ENCODE measurements at places on chromosomes 7 and 10.

DNA sequence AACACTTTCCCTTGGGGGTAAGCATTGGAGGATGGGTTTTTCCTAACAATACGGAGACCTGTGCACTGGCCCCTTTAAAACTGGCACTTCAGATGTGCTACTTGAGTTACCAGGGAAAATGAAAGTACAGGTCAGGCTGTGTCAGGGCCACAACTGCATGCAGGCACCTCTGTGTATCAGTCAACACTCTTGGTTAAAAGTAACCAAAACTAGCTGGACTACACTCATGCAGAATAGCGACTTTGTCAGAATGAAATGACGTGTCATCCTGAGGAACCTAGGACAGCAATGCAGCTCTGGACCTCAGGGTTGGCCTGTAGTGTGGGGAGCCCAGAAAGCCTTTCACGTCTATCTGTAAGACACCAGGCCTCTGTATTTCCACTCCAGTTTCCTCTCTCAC is 33.8 kb upstream of the SMKR1 start:
- no peak for DNase-seq

GRCh38 chr7:55440040-55440690 is 75.0 kb downstream of the LANCL2 start:
- no peak for DNase-seq

DNA sequence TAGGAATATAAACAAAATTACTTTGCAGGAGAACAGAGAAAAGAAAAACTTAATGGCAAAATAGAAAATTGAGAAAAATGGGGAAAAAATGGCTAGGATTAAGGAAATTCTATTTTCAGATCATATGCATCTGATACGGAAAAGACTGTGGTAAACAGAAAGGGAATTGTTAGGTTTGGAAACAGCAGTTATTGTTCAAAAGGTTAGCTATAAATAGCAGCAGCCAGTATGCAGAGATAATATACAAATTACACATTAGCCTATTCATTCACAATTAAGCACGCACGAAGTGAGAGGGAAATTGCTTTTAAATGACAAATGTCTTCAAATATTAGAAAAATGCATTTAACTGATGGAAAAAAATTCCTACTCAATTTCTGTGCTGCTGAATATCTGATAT is 224.1 kb upstream of the FAM3C start:
- DNase-seq: no peak

- DNase-seq: no peak
Observed at GRCh38 chr10:52252307-52252706, 61.8 kb upstream of the DKK1 start.

DNA sequence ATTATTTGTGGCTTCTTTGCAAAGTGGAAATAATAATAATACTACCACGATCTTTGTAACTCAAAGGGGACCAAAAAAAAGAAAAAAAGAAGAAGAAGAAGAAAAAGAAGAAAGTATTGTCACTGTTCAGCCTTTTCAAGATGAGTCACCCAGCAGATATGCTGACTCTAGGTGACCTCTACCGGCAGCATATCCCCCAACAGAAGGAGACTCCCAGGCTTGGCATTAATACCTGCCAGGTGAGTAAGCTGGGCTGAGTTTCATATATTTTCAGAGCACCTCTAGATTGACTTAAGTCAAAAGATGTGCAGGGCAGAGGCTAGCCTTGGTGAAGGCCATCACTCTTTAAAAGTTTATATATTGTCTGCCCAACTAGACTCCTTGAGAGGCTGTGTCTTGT is 30.4 kb upstream of the GPR26 start:
- DNase-seq: no peak

DNA sequence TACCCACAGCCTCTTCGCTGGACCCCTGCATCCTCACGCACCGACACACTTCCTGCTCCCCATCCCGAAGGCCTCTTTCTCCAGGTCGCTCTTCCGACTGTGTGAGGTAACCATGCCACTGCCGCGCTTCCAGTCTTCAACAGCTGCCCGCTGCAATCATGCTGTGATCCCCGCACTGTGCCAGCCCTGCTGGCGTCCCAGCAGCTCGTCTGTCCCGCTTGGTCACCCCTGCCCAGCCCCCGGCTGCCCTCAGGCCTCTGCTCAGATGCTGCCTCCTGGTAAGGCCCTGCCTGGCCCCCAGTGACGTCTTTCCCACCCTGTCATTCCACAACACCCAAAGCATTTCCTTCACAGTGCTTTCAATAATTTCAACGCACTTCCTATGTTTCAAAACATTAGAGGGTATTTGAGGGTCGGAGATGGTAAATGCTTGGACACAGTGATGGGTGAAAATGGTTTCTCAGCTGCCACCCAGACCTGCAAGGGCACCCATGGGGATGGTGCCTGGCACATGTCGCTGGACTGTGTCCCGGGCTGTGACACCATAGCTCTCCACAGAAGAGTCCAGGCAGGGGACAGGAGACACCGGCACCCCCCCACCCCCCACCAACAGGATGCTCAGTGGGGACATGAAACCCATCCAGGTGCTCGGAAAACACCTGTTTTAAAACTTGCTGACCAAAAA is 125.2 kb downstream of the MAD1L1 start:
- no peak for DNase-seq

GRCh38 chr7:13106513-13106912 is 419.1 kb downstream of the ARL4A start:
- DNase-seq: no peak

- DNase-seq: no peak
Observed at GRCh38 chr7:41698726-41699125, 4.2 kb downstream of the INHBA start.

- no peak for DNase-seq
Observed at GRCh38 chr7:82760831-82761230, 317.3 kb upstream of the CACNA2D1 start.

DNA sequence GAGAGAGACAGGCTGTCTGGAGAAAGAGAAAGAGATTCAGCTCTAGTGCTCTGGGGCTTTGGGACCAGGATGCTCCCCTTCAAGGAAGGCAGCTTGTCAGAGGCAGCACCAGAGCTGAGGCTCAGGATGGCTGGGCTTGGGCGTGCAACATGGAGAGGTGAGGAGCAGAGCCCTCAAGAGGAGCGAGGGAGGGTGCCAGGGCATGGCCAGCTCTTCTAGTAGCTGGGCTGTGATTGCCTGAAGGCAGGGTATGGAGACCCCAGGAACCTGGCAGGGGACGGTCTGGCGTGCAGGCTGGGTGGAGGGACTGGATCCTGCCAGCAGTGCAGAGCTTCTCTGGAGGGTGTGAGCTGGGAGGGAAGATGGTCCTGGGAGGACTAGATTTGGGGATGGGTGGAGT is 40.2 kb downstream of the ANTXRL start:
- no peak for DNase-seq

DNA sequence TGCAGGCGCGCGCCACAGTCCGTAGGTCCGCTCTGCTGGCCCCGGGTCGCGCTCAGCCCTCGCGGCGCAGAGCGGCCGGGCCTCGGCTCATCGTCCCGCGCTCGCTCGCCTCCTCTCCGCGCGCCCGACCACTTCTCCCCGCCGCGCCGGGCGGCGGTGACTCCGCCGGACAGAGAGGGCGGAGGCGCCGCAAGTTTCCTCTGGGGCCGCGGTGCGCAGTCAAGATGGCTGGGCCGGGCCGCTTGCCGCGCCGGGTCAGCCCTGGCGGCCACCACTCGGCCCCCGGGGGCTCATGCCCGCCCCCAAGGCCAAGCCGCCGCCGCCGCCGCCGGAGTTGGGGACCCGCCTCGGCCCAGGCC is 441 bp downstream of the FZD8 start:
- DNase-seq: no peak

GRCh38 chr7:158123214-158123613 is 464.4 kb downstream of the PTPRN2 start:
- DNase-seq: no peak

GRCh38 chr10:86596266-86596665 is 58.1 kb upstream of the OPN4 start:
- DNase-seq: no peak

GRCh38 chr10:75435291-75435690 is 3.9 kb downstream of the LRMDA start:
- no peak for DNase-seq

Measured in stimulated activated CD8-positive, alpha-beta memory T cell treated with anti-CD3 and anti-CD28 coated beads, Interleukin-2, amount 100 ng/mL, for 1 hour (primary cell).